ENCODE measurements at places on chromosomes 1 and 21. TPM values are rescaled to one million over a fixed set of nuclear protein-coding genes. Genes with fewer than 3 reads are reported as not detected.

- no peak overlapping the region for H3K27ac ChIP-seq
- H3K4me1 ChIP-seq: peaks cover 21% of the 10 kb centered on the region
- H3K27me3 ChIP-seq: no peaks in the 10 kb centered on the region
- no peak overlapping the region for H3K4me3 ChIP-seq
Measured at GRCh38 chr21:43646550-43647260, 12.6 kb downstream of the HSF2BP start.

- no peak overlapping the region for H3K4me3 ChIP-seq
- no peaks in the 10 kb centered on the region for H3K36me3 ChIP-seq
- H3K27me3 ChIP-seq: no peaks in the 10 kb centered on the region
Measured at GRCh38 chr1:241695246-241696171, 43.4 kb downstream of the WDR64 start.

DNA sequence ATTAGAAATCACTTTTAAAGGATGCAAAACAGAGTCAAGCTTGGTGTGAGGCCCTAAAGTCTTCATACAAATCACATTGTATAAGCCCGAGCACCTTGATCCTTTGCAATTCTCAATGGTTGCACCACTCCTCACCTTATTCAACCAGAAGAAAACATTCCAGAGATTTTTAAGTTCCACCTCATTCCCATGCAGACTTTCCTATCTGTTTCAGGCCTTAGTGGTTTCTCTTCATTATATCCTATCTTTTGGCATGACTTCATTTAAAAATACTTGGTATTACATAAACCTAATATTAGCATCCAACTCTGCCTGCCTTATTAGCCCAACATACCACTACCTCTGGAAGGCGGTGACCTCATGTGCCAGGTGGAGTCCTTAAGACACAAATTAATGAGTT, 9.3 kb upstream of the GREM2 start:
- H3K27me3 ChIP-seq: no peaks in the 10 kb centered on the region
- no peak overlapping the region for H3K27ac ChIP-seq
- DNase-seq: no peak
- H3K4me1 ChIP-seq: no peaks in the 10 kb centered on the region
- no peak overlapping the region for H3K4me3 ChIP-seq

Gene GPR61
- total RNA-seq: 1.4 TPM

DNA sequence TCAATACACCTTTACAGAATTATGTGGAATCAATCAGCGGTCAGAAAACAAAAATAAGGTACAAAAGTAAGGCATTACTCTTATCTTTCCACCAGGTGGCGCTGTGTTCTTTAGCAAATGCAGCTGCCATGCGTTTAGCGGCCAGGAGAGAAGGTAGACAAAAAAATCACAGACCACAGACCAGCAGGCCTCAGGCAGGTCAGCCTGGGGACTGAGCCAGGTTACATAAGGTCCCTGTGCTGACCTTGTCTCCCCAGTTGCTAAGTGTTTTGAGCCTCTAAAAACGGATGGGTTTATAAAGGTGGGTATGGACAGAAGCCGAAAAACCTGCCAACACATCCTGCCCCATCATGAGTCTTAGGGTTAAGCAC, 2.8 kb downstream of the RGS16 start:
- no peak for DNase-seq
- peaks cover 38% of the 10 kb centered on the region for H3K4me1 ChIP-seq
- peaks cover 8% of the 10 kb centered on the region for H3K36me3 ChIP-seq
- H3K27ac ChIP-seq: no peak overlapping the region

Gene LCE6A
- total RNA-seq: 3.0 TPM

DNA sequence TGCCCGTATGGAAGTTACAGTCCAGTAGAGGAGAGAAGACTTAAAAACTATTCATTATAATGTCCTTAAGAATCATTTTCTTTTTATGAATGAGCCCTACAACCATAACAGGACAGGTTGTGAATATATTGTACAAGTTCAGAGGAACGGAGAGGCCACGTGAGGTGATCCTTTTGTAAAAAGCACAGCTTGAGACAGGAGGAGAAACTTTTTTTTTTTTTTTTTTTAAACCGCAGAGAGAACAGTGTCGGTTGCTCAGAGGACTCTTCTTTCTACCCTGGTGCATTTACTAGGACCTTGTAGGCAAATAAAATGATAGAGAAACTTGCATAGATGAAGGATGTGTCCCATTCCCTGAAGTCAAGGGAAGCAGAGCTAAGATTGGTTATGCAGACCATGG, 32.1 kb downstream of the DYRK1A start:
- no peak overlapping the region for H3K27ac ChIP-seq
- no peak for DNase-seq
- no peaks in the 10 kb centered on the region for H3K36me3 ChIP-seq
- H3K27me3 ChIP-seq: no peaks in the 10 kb centered on the region
- no peak overlapping the region for H3K4me3 ChIP-seq

DNA sequence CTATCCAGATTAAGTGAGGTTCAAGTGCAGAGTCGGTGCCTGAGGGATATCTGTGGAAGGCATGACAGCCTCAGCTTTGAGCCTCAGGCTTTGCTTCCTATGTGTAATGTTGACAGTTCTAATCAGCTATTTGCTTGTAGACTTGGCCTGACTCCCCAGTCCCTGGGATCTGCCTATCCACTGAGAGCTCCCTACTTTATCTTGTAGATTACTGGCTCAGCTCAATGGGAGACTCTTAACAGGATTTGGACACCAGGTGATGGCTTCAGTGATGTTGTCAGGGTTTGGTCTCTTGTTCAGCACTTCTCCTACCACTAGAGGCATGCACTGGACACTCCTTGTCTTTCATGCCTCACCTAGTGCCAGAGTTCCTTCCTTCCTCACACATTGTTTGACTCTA, 126.6 kb upstream of the BEND5 start:
- H3K4me3 ChIP-seq: no peak overlapping the region
- no peaks in the 10 kb centered on the region for H3K36me3 ChIP-seq
- no peak for DNase-seq

DNA sequence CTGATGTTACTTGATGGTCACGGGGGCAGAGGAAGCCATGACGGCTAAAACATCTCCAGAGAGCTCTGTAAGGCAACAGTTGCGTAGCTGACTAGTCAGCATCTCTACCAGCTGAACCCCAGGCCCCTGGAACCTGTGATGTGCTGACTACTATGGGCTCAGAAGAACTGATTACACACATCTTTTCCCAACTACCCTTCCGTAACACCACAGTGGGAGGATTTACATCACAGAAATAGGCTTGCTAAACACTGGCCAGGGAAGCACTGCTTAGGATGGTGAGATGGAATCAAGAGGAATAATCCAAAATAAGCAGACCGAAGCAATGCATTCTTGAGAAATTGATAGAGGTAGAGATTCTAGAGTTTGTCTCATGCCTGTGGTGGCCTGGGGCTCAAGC, 122.5 kb downstream of the SMYD2 start:
- no peak for DNase-seq
- H3K4me3 ChIP-seq: no peak overlapping the region
- H3K27me3 ChIP-seq: no peaks in the 10 kb centered on the region
- peaks cover 17% of the 10 kb centered on the region for H3K36me3 ChIP-seq

- H3K4me1 ChIP-seq: peaks cover 7% of the 10 kb centered on the region
- no peak overlapping the region for H3K4me3 ChIP-seq
- no peaks in the 10 kb centered on the region for H3K36me3 ChIP-seq
- H3K27ac ChIP-seq: no peak overlapping the region
Measured at GRCh38 chr1:89203166-89203565, 4.4 kb upstream of the GBP4 start.

DNA sequence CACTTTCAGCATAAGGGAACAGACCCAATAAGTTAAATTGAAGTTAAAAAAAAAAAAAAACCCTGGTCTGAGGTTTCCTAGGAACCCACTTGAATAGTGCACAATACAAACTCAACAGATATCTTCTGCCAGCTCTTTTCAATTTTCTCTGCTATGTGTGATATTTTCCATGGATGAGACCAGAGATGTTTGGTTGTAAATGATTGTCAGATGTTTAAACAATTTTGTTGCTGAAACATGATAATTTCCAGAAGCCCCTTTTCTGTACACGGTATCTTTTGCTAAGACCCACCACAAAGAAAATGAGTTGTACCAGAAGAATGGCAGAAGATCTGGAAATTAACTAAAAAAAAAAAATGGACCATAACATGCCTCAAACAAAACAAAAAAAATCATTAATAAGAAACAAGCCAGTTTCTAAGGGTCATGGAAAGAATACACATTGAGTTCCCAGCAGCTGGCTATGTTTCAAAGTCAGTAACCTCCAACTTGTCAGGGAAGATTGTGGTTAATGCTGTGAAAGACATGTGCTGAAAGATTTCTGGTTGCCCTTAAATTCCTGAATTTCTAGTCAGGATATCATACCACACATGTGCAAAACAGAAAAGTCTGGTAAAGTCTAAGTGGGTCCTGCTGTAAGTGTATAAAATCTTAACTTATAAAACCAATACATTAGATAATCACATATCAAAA, 35.6 kb upstream of the MGST3 start:
- DNase-seq: no peak
- peak overlapping the region; percentile 37 for H3K27ac ChIP-seq
- H3K27me3 ChIP-seq: peaks cover 4% of the 10 kb centered on the region
- no peak overlapping the region for H3K4me3 ChIP-seq

GRCh38 chr21:44887126-44887806, 13.8 kb upstream of the PTTG1IP start:
- no peak for DNase-seq
- peaks cover 21% of the 10 kb centered on the region for H3K4me1 ChIP-seq
- no peak overlapping the region for H3K4me3 ChIP-seq
- H3K27ac ChIP-seq: no peak overlapping the region
- no peaks in the 10 kb centered on the region for H3K36me3 ChIP-seq
- H3K27me3 ChIP-seq: peaks cover 11% of the 10 kb centered on the region

Gene CDK18
- total RNA-seq: 3.2 TPM

Gene COL24A1
- total RNA-seq: 1.1 TPM

DNA sequence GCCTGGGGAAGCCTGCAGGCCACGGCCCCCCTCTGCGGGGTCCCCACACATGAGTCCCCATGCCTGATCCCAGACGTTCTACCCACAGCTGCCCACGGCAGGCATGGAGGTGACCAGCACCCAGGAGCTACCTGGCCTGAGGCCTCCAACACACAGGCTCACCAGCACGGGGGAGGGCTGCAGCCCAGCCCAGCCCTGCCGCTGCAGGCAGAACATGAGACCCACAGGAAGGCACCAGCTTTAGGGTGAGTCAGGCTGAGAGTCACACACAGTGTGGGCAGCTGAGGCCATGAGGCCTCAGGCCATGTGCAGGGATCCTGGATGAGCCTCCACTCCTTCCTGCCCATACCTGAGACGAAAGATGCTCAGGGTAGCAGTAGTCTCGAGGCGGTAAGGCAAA, 121.1 kb downstream of the PSMG1 start:
- no peak overlapping the region for H3K4me3 ChIP-seq
- H3K4me1 ChIP-seq: peaks cover 11% of the 10 kb centered on the region
- H3K27me3 ChIP-seq: no peaks in the 10 kb centered on the region
- no peak overlapping the region for H3K27ac ChIP-seq

Gene PRR9
- 34.6 TPM for total RNA-seq

DNA sequence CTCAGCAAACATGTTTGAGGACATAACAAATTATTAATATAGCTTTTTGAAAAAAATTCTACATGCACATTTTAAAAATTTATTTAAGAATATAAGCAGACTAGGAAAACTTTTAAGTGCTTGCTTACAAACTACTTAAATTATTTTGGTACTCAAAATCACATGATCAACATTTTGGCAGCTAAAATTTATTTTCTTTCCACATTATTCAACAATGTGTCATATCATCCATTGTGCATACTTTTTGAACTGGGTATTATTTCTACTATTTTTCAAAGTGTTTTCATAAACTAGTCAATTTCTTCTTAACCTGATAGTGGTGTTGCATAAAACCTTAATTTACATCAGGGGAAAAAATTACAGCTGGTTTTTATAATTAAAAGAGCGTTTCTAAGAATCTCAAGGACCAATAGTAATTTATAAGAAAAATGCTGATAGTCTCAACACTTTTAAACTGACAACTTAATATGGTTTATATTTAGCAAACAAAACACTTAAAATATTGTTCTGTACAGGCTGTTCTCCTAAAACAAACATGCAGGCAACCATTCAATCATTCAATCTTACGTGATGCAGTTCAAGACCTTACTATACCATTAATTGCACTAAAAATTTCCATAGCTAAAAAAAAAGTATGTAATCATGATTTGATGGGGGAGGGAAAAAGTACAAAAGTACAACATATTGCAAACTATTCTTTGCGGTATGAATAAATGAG, 105.0 kb downstream of the GPATCH2 start:
- H3K27me3 ChIP-seq: no peaks in the 10 kb centered on the region
- H3K36me3 ChIP-seq: no peaks in the 10 kb centered on the region
- H3K4me3 ChIP-seq: no peak overlapping the region
- no peaks in the 10 kb centered on the region for H3K4me1 ChIP-seq

Gene SPRR5
- total RNA-seq: 17.8 TPM

GRCh38 chr1:222946436-222946835, 131.6 kb downstream of the DISP1 start:
- H3K27me3 ChIP-seq: no peaks in the 10 kb centered on the region
- no peak for DNase-seq
- no peak overlapping the region for H3K27ac ChIP-seq
- H3K4me3 ChIP-seq: no peak overlapping the region
- peaks cover 12% of the 10 kb centered on the region for H3K36me3 ChIP-seq
- no peaks in the 10 kb centered on the region for H3K4me1 ChIP-seq

- H3K27me3 ChIP-seq: no peaks in the 10 kb centered on the region
- no peak overlapping the region for H3K27ac ChIP-seq
- H3K4me3 ChIP-seq: no peak overlapping the region
- H3K4me1 ChIP-seq: no peaks in the 10 kb centered on the region
- no peak for DNase-seq
- no peaks in the 10 kb centered on the region for H3K36me3 ChIP-seq
Measured at GRCh38 chr1:214899908-214900460, 182.6 kb upstream of the KCNK2 start.

Gene MCOLN3
- total RNA-seq: 6.8 TPM

Gene OR2T33
- total RNA-seq: not detected

Gene BTBD8
- 1.5 TPM for total RNA-seq

DNA sequence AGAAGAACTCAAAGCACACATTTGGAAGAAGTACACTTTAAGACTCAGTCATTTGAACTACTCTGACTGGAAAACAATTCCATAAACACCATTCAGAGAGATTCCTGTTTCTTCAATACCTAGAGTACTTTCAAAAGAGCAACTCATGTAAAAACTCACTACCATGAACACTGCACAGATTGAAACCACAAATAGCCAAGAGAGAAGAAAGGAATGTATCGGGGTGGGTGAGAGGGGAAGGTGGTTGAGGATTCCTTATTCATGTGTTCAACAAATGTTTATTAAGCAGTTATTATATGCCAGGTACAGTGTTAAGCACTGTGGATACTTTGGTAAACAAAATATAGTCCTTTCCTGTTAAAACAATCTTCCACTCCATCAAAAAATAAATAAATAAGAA, 64.7 kb downstream of the NRIP1 start:
- H3K27ac ChIP-seq: no peak overlapping the region
- no peaks in the 10 kb centered on the region for H3K36me3 ChIP-seq
- H3K4me3 ChIP-seq: no peak overlapping the region
- DNase-seq: no peak
- no peaks in the 10 kb centered on the region for H3K27me3 ChIP-seq

Gene NR1I3
- not detected for total RNA-seq

Gene C8B
- not detected for total RNA-seq

- DNase-seq: no peak
- no peaks in the 10 kb centered on the region for H3K36me3 ChIP-seq
- H3K27ac ChIP-seq: no peak overlapping the region
- no peaks in the 10 kb centered on the region for H3K27me3 ChIP-seq
- H3K4me3 ChIP-seq: no peak overlapping the region
- H3K4me1 ChIP-seq: no peaks in the 10 kb centered on the region
Measured at GRCh38 chr21:16377120-16377658, 647.4 kb downstream of the USP25 start.

Gene CNIH3
- not detected for total RNA-seq
